Cardiac ventricle fibroblast (primary cell): ENCODE measurements at places on chromosomes 1 and 21. TPM values are rescaled to one million over a fixed set of nuclear protein-coding genes. Genes with fewer than 3 reads are reported as not detected.

Gene MATN1
- total RNA-seq = not detected in 2 replicates

Gene FAM151A
- total RNA-seq = not detected in 2 replicates

Gene FAM110D
- not detected in 2 replicates for total RNA-seq

Gene FAM43B
- 1.2 and 2.2 TPM in 2 replicates for total RNA-seq

Gene PAX7
- total RNA-seq = not detected in 2 replicates

Gene FAM131C
- 0.75 TPM in 1 of 2 replicates, not detected in the other for total RNA-seq

Gene CGN
- not detected in 2 replicates for total RNA-seq

Gene ELAPOR1
- total RNA-seq = 0.06 and 0.10 TPM in 2 replicates
